ENCODE measurements at places on chromosomes 2 and 18.

- DNase-seq: no peak
Observed at GRCh38 chr2:120331903-120332302, 14.0 kb upstream of the INHBB start.

DNA sequence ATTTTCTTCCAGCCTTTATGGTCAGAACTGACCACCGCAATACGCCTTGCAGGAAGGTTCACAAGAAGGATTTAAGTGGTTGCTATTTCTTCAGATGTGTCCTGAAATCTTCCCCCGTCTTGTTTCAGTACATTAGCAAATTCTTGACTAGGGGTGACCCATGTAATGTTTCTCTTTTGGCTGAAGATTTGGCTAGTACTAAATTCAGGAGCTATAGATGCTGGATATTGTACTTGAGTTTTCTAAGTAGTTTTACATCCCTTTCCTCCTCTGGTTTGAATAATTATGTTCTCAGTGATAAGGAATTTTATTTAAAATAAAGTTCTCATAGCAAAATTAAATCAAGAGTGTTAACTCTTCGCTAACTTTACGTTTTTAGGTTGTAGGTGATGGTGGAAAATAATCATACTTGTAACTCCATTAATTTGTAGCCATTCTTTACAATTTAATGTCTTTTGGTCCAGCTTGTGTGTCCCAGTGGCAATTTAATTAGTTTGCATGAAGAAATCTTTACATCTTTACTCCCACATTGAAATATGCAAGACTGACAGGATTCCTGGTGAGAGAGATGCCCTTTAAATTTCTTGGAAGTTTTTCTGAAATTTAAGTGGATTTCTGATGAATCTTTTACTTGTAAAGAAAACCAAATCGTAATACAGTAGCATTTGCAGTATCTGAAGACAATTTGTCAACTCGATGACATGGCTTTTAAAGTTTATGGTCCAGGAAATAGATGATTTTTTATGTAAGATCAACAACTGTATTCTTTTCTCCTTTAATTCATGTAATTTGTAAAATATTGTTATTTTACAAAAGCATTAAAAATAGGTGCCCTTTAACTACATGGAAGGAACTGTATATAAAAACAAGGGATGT, 2.8 kb downstream of the PHLPP1 start:
- DNase-seq: no peak

DNA sequence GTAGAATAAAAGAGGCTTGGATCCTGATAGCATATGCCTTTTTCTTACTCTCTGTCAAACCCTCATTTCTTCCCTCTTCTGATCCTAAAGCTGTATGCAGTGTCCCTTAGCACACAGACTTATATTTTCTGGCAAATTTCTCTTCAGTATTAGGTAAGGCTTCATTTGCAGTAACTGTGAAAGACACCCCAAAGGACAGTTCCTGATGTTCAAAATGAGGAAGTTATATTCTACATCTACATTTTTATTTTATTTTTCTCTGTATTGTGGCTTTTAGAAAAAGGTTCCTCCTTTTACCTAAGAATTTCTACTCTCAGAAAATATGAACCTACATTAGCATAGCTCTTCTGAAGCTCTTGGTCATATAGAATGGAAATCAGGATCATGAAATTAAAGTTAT, 261.7 kb downstream of the PDE11A start:
- no peak for DNase-seq

DNA sequence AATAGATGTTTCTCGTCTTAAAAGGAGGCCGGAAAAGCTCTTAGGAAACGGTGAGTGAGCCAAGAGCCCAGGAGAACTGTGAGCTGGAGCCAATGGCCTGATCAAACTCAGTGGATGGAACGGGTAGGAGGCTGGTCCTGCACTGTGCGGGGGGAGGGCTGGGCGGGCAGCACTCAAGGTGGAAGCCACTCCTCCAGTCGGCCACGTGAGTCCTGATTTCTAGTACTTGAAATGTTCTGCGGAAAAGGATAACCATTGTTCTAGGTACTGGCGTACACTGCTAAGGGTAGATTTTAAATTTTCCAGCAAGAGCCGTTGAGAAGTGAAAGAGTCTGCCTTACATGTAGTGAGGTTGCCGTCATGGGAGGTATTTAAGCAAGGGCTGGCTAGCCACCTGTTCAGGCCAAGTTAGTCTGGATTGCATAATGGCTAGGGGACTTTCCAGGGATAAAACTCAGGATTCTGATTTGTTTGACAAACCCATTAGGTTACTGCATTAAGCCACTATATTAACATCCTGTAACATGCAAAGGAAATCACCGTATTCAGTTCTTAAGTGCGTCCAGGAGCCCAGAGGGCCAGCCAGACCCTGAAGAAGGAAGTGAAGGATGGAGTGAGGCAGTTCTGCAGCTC, 51.3 kb upstream of the ODC1 start:
- no peak for DNase-seq

DNA sequence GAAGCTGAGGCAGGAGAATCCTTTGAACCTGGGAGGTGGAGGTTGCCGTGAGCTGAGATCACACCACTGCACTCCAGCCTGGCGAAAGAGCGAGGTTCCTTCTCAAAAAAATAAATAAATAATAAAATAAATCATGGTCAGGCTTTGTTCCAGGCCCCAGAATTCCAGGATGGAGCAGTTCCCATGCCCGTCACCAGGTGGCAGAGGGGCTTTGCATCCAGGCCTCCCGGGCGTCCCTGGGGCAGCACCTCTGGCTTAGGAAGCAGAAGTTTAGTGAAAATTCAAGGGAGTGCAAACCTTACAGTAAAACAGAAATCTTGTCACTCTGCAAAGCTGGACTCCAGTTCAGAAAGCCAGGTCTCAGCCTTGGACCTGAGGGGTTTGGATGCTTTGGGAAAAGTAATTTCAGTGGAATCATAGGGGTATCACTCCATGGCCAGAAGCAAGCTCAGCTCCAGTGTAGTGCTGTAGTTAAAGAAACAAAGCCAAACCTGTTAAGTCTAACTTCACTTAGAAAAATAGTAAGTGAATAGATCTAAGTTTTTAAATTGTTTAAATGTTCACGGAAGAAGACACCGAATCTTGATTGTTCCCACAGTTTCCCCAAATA, 512.7 kb downstream of the CMPK2 start:
- DNase-seq: peak; percentile 48
